ENCODE measurements at places on chromosomes 6 and 20. TPM values are rescaled to one million over a fixed set of nuclear protein-coding genes. Genes with fewer than 3 reads are reported as not detected.

Gene SYCP2
- 0.99 TPM for total RNA-seq

Gene TFAP2C
- total RNA-seq: not detected

Gene RFX6
- total RNA-seq: not detected

Gene LY6G5C
- 0.40 TPM for total RNA-seq

Gene COL19A1
- not detected for total RNA-seq

Gene CRISP3
- not detected for total RNA-seq

Gene SLPI
- total RNA-seq: not detected

Gene GPLD1
- 0.92 TPM for total RNA-seq

Gene TPMT
- total RNA-seq: 17.7 TPM

Gene RNF182
- total RNA-seq: 0.40 TPM

All from aortic smooth muscle cell (primary cell).